ENCODE measurements at places on chromosomes 12 and 14. TPM values are rescaled to one million over a fixed set of nuclear protein-coding genes. Genes with fewer than 3 reads are reported as not detected.

GRCh38 chr12:109804820-109805761, 28.1 kb downstream of the TRPV4 start:
- DNase-seq: no peak

DNA sequence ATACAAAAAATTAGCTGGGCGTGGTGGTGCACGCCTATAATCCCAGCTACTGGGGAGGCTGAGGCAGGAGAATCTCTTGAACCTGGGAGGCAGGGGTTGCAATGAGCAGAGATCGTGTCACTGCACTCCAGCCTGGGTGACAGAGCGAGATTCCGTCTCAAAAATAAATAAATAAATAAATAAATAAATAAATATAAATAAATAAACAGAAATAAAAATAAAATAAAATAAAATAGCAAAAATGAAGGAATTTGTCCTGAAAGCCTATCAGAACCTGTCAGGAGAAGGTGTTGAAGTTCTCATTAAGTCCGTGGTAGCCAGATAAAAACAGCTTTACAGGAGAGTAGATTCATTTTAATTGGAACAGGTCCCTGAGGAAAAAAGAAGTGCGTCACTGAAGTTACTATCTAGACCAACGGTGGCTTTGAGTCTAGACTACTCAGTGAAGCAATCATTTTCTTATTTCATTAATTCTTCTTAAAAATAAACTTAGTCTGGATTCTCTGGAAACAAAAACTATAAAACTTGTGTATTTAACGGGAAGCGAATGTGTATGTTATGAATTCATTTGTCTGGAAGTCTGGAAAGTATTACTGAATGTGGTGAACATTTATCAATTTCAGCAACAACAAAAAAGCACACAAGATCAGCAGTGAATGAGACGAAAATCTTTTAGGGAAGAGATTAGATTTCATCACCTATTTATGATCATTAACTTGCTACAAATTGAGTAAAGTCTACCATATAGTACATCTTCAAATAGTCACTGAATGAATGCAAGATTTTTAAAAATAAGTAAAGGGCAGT, 248.5 kb upstream of the PDE3A start:
- no peak for DNase-seq

Gene SERPINA5
- polyA plus RNA-seq: 9.1 TPM

GRCh38 chr12:100716945-100717732, 77.4 kb upstream of the ANO4 start:
- no peak for DNase-seq
